ENCODE measurements at places on chromosomes 2 and 18. TPM values are rescaled to one million over a fixed set of nuclear protein-coding genes. Genes with fewer than 3 reads are reported as not detected.

Gene SRD5A2
- total RNA-seq = not detected

Gene NYAP2
- total RNA-seq = not detected

Gene PELI1
- total RNA-seq = 216 TPM

Gene CCDC138
- total RNA-seq = 4.6 TPM

Gene AMER3
- not detected for total RNA-seq

Gene COLEC12
- not detected for total RNA-seq
